Neural crest cell (in vitro differentiated cells): ENCODE measurements at places on chromosomes 7 and 10. TPM values are rescaled to one million over a fixed set of nuclear protein-coding genes. Genes with fewer than 3 reads are reported as not detected.

PNLIPRP2 gene
- total RNA-seq: not detected in 2 replicates

DNA sequence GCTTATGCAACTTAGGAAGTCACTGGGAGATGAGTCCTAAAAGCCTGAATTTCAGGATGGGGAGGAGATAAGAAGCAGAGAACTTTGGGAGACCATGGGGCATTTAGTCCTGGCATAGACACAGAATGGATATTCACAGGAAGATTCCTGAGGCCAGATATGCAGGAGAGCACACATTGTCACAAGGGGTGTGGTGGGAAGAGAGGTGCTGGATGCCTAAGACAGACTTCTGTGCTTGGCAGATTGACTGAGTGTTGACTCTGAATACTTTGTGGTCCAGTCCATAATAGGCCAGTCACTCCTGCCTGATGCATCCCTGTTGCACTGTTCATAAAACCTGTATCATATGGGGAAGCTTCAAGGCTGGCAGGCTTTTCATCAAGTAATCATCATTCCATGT lies 18.5 kb downstream of the SRI start:
- peaks cover 11% of the 10 kb centered on the region for H3K4me1 ChIP-seq
- no peak for DNase-seq
- peaks cover 17% of the 10 kb centered on the region for H3K36me3 ChIP-seq

- H3K27me3 ChIP-seq: no peaks in the 10 kb centered on the region
- H3K36me3 ChIP-seq: no peaks in the 10 kb centered on the region
- no peak overlapping the region for H3K4me3 ChIP-seq
- DNase-seq: no peak
- peak overlapping the region; percentile 50 for H3K27ac ChIP-seq
- H3K4me1 ChIP-seq: no peaks in the 10 kb centered on the region
Observed at GRCh38 chr10:47349516-47349915, 1.4 kb downstream of the RBP3 start.

DNA sequence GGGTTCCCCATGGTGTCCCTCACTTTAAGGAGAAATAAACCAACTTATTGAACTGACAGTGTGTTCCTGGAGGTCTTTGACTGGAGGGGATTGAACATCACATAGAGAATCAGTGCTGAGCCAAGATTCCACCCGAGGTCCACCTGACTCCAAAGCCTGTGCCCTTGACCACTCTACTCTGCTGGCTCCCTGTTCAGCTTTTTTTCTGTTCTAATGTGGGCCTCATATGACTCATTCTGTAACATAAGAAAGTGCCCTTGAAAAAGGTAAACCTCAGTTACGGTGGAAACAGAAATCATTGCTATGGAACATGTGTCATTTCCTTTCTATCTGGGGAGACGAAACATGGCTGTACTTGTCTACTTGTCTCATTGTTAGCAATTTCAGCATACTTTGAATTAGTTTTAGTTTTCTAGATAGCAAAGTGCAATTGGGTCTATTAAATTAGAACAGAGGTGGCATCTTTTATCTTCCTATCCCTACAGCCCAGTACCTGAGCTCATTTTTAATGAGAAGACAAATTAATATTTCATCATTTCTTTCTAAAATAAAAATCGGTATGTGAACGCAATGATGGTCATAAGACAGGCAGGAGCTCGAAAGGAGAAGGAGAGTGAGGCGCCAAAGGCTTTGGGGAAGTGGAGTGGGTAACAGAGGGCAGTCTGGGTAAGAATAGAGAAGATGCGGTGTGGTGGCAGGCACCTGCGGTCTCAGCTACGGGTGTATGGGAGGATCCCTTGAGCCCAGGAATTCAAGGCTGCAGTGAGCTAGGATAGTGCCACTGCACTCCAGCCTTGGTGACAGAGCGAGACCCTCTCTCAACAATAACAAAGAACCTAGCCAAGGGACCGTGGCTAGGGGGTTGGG lies 1.5 kb downstream of the GSDME start:
- peaks cover 5% of the 10 kb centered on the region for H3K27me3 ChIP-seq
- peaks cover 12% of the 10 kb centered on the region for H3K4me1 ChIP-seq
- H3K36me3 ChIP-seq: no peaks in the 10 kb centered on the region
- DNase-seq: no peak

- H3K27me3 ChIP-seq: peaks cover 39% of the 10 kb centered on the region
- H3K36me3 ChIP-seq: no peaks in the 10 kb centered on the region
- no peak overlapping the region for H3K4me3 ChIP-seq
- no peaks in the 10 kb centered on the region for H3K4me1 ChIP-seq
- DNase-seq: no peak
Observed at GRCh38 chr7:1752771-1753563, 82.9 kb downstream of the ELFN1 start.

GRCh38 chr10:89894051-89894450 lies 192.7 kb downstream of the KIF20B start:
- DNase-seq: no peak
- H3K4me3 ChIP-seq: no peak overlapping the region
- H3K36me3 ChIP-seq: no peaks in the 10 kb centered on the region
- H3K27ac ChIP-seq: no peak overlapping the region
- H3K27me3 ChIP-seq: no peaks in the 10 kb centered on the region

CPA2 gene
- 0.55 and 1.2 TPM in 2 replicates for total RNA-seq

DNA sequence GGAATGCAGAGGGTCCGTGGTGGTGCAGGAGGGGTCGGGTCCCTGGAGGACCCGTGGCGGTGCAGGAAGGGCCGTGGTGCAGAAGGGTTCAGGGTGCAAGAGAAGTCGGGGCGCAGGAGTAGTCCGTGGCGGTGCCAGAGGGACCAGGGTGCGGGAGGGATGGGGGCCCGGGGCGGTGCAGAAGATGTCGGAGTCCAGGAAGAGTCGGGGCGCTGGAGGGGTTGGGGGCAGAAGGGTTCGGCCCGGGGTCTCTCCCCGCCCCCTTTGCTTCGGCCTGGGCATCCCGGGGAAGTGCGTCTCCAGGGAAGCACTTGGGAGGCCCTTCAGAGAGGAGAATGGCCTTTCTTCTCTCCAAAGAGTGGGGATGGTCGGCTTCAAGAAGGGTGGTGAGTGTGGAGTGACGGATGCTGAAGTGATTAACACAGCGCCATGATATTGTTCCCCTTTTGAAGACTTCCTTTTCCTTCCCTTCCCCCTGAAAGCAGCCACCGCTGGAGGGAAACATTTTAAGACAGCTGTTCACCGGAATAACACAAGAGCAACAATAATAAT lies 997 bp downstream of the WDR37 start:
- H3K4me3 ChIP-seq: peak overlapping the region; percentile 92
- H3K27me3 ChIP-seq: no peaks in the 10 kb centered on the region
- DNase-seq: no peak
- H3K27ac ChIP-seq: peak overlapping the region; percentile 57
- H3K4me1 ChIP-seq: peaks cover 46% of the 10 kb centered on the region
- H3K36me3 ChIP-seq: peaks cover 3% of the 10 kb centered on the region

GRCh38 chr10:89296220-89296648 lies 5.6 kb upstream of the IFIT2 start:
- H3K36me3 ChIP-seq: peaks cover 6% of the 10 kb centered on the region
- H3K4me1 ChIP-seq: no peaks in the 10 kb centered on the region
- H3K27ac ChIP-seq: no peak overlapping the region
- DNase-seq: no peak
- no peaks in the 10 kb centered on the region for H3K27me3 ChIP-seq
